NCI-H2081 treated with DMSO at 0.1 percent for 48 hours (cell line): ENCODE measurements at places on chromosomes 1 and 21.

GRCh38 chr1:157597959-157598667, at the start of gene FCRL4:
TSS of gene FCRL4 (minus strand) at chr1:157598085. CDS start at chr1:157597944, 141 bp downstream.
- DNase-seq, result no peak

- no peak for DNase-seq
Observed at GRCh38 chr1:205923651-205924459, 19.4 kb downstream of the SLC26A9 start.

DNA sequence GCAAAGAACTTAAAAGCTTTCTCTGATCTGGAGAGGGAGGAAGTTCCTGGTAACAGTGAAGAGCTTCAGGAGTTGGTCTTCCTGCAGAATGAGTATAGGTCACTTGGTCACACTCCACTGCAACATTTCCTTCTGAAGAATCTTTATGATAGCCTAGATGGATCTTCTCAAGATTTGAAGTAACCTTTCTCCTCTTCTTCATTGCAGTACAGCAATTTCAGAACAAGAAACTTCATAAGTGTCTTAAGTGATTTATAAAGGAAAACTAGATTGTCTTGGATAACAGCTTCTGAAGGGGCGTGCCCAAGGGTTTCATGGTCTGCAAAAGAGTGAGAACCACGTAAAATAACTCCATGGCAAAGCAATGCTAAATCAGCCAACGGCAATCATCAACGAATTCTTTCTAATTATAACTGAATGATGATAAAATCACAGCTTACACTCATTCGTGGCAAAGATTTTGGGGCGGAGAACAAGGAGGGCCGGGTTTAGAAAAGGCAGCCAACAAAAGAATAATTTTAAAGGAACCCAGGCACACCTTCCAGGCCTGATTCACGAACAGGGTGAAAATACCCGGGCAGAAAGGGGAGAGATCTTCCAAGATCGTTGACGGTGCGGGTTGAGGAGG, 53.9 kb upstream of the ASPM start:
- DNase-seq, result no peak

DNA sequence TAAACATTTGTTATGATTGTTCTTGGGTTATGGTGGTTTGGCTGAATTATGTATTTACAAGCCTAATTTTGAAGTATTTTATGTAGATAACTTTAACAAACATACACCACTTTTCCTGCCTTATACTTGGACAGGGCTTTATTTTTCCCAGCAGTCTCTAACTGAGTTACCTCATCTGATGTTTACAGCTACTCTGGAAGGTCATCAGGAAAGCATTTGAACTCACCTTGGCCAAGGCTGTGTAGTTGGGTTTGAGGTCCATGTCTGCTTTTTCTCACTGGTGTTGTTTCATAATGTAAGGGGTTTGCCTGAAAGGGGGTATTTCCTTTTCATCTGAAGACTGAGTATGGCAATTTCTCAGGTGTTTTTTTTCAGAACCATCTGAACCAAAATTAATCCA, 193.5 kb downstream of the RWDD3 start:
- no peak for DNase-seq

- DNase-seq, result no peak
Observed at GRCh38 chr21:15071009-15071408, 6.2 kb upstream of the NRIP1 start.

DNA sequence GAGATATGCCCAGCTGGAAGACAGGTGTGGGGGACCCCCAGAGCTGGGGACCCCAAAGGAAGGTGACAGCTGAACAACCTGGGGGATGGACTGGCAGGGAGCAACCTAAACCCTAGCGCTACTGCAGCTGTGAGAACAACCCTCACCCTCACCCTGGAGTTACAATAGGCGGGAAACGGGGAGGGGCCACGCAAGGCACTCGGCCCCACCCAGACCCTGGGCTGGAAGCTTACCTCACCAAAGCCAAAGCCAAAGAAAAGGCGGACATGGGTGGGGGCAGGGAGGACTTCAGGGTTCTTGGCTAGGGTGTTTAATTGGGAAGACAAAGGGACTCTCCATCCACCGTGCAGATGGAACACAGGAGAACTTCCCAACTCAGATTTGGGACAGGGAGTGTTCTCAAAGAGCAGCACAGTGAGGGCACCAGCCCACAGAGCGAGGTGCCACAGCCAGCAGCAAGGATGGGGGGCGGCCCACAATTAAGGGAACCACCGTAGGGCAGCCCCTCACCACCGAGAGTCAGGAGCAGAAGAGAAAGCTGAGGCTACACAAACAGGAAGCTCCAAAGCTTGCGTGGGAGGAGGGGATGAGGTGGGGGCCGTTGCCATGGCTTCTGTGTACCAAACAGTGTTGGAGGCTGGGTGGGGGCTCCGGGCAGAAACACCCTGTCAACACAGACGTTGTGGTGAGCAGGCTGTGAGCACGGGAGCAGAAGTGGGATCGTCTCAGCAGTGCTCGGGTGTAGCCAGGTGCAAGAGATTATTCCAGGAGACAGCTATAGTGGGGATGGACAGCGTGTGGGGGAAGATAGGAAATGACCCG, 1.9 kb downstream of the TAGLN2 start:
- peak; percentile 43 for DNase-seq

GRCh38 chr1:94792473-94793295, 27.5 kb upstream of the SLC44A3 start:
- no peak for DNase-seq

DNA sequence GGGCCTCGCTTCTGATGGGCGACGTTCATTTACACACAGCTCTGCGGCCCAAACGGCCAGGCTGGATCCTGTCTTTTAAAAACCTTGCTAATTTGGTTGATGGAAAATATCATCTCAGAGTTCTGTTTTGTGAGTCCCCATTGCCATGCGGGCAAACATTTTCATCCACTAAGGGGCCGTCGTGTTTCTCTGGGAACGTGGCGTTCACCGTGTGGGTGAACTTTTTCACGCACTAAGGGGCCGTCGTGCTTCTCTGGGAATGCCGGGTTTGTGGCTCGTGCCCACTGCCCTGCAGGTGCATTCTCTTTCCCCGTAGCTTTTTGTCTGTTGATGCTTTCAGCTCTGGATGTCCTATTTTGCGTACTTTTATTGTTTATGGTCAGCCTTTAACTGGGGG, 6.8 kb downstream of the COL18A1 start:
- DNase-seq, result no peak

GRCh38 chr1:30083800-30084464, 639.5 kb downstream of the MATN1 start:
- no peak for DNase-seq

DNA sequence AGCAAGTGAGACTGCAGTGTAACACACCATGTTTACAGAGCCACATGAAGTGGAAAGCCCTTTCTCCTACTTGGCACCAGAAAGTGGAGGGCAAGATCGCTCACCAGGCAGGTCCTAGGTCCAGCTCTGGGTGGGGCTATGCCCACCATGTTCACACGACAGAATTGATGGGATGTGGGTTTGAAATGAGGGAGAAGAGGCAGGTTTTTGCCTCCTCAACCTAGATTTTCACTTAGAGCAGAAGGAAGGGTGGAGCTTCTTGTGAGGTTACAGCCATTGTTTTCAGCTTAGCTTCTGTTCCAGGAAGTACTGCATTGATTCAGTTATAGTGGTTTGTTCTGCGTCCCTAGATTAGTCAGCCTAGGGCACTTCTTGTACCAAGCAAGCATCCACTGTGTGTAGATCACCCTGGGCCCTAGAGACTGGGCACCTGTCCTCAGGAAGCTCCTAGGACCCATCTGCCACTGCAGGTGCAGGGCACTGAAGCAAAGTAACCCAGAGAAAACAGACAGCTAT, 2.3 kb downstream of the CD53 start:
- DNase-seq, result no peak

- no peak for DNase-seq
Observed at GRCh38 chr1:185104083-185104482, 52.7 kb downstream of the TRMT1L start.

- no peak for DNase-seq
Observed at GRCh38 chr21:46207006-46207919, 21.3 kb downstream of the LSS start.

- DNase-seq, result no peak
Observed at GRCh38 chr21:33205476-33205875, 24.3 kb upstream of the IFNAR2 start.

DNA sequence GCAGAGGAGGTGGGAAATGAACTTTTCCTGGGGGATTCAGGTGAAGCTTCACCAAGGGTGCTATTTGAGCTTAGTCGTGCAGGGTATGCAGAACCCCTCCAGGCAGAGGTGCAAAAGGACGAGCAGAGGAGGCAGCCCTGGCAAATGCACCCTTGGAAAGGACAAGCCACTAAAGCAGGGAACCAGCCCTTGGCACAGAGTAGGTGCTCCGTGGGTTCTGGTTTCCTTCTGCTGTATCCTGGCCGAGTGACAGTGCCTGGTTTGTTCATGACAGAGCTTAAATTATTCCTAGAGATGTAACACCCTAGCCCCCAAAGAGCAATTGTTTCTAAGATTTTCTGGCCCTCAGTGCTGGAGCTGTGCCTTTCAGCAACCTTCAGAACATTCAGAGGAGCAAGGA, 73.4 kb upstream of the SYT6 start:
- no peak for DNase-seq

GRCh38 chr1:20472860-20473711, 12.9 kb downstream of the CAMK2N1 start:
- DNase-seq, result no peak

DNA sequence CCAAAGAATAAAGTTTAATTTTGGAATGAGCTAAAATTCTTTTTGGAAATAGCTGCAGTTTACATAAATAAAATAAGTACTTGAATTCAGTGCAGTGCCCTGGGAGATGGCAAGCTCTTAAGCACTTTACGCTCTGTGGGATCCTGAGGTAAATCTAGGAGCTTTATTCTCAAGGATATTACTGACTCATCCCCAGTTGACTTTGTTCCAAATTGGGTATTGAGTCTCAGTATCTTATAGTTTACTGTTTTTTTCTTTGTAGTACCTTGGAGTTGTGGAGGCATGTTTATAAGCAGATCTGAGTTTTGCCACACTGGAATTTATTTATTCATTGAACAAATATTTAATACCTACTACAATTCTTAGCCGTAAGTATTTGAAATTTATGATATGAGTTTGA, 27.4 kb upstream of the HRNR start:
- no peak for DNase-seq

- no peak for DNase-seq
Observed at GRCh38 chr1:7703321-7704213, 67.5 kb upstream of the VAMP3 start.

- DNase-seq, result no peak
Observed at GRCh38 chr1:162690672-162691434, 58.6 kb downstream of the DDR2 start.

GRCh38 chr1:168420177-168420576, 123.6 kb downstream of the XCL2 start:
- no peak for DNase-seq

DNA sequence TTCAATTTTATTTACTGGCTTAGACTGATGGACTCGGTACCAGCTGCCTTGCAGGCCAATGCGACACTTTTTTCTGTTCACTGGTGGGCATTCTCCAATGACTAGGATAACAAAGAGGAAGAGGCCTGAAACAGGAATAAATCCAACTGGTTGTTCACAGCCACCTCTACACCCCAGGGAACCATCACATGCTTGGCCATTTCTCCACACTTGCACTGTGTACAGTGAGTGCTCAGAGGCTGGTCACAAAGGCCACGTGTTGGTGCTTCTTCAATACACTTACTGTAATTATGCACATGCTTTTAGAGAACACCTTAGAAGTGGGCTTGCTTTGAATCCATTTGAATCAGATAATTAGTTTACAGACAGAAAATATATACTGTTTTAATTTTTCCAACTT, 113.4 kb downstream of the FAM78B start:
- no peak for DNase-seq

DNA sequence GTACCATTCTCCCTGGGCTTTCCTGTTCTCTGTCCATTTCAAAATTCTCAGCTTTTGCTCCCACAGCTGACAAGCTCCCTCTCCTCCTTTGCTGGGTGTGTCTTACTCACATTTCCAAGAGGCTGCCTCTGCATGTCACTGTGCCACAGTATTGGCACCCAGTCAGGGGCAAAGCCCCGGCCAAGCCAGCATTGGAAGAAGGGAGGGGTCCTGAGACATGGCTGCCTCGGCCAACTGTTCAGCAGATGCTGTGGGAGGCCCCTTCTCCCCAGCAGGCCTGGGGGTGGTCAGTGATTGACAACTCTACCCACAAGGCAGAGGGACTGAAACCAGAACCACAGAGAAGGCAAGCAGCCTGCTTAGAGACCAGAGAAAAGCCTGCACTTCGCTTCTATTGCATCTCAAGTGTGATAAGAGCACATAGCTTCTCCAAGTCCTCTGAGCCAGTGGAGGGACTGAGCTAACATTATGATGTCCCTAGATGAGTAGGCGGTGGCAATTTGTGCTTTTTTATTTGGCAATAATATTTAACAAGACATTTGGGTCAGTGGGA, 294.1 kb downstream of the SIPA1L2 start:
- no peak for DNase-seq

DNA sequence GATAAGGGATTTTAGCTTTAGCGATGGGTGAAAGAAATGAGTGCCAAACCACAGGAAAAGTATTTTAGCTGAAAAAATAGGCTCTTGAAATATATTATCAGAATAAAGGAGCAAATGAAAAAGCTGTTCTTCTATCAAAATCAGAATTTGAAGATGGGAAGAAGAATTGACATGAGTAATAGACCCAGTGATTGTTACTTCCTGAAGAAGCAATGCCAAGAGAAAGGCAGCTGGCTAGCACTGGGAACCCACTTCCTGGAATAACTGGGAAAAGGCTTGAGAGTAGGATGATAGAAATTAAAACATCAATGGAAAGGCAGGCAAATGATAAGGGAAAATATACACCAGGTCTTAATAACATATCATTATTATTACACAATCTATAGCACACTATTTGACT, 29.9 kb upstream of the LYPLAL1 start:
- no peak for DNase-seq

GRCh38 chr1:244439391-244440032, 12.2 kb downstream of the ADSS2 start:
- DNase-seq, result no peak

- DNase-seq, result no peak
Observed at GRCh38 chr1:50418600-50419109, 4.6 kb downstream of the DMRTA2 start.

- DNase-seq, result no peak
Observed at GRCh38 chr1:115312742-115313141, 25.3 kb downstream of the NGF start.

- DNase-seq, result no peak
Observed at GRCh38 chr1:245858722-245859492, 648.2 kb downstream of the SMYD3 start.

GRCh38 chr1:182196897-182197870, 135.7 kb upstream of the ZNF648 start:
- DNase-seq, result no peak

DNA sequence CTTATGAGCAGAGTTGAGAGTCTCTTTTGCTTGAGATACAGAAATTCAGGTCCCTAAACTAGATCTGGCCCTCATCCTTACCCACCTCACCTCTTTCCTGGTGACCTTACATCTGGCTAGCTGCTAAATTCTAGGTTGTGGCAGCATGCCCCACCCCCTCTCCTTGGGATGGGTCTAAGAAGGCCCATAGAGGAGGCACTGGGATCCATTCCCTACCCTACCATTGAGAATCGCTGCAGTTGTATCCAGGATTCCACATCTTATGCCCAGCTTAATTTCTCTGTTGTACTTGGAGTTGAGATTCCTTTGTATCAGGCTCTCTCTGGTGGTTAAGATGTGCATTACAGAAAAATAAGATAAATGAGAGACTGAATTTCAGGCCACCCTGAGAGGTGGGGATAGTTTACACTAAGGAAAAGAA, 9.5 kb upstream of the TMEM39B start:
- DNase-seq, result peak; percentile 26

- no peak for DNase-seq
Observed at GRCh38 chr1:201721082-201722049, 107.6 kb upstream of the IPO9 start.
